ENCODE measurements at places on chromosomes 2 and 18.

DNA sequence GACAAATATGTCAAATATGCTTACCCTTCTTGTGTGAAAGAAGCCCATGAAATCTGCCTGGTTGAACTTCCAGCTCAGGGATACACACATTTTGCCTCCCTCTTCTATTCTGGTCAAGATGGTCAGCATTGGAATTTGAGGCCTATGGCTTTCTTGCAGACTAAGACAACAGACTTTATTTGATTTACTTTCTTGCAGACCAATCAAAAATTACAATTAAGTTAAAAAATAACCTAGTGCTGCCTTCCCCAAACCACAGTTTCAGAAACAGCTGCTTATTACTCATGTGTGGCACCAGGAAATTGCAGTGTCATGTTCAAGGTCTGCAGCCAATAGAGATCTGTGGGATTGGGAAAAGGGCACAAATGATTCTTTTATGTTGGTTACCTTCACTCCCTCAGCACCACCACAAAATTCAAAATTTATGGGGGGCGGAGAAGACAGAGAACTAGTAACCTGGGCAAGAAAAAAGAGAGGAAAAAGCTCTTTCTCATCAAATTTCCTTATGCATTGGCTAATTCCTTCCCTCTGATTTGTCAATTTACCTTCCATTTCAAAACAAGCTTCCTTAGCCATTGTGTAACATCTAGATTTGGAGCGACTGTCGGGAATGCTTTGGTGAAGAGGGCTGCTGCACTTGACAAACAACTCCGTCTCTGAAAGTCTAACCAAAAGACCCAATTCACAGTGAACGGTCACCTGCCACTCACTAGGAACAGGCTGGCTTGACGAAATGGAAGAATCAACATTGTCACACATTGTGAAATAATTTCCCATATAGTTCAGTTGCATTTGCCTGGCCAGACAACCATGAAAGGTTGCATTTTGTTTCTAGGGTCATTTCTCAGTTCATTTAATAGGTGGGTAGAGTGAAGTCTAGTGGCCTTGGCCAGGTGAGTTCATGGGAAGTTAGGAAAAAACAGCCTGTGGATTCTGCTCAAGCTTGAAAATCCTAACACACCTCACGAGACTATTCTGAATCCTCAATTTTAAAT lies 100.4 kb upstream of the FZD5 start:
- DNase-seq = no peak

- no peak for DNase-seq
Observed at GRCh38 chr2:149040451-149040850, 2.0 kb downstream of the LYPD6B start.

DNA sequence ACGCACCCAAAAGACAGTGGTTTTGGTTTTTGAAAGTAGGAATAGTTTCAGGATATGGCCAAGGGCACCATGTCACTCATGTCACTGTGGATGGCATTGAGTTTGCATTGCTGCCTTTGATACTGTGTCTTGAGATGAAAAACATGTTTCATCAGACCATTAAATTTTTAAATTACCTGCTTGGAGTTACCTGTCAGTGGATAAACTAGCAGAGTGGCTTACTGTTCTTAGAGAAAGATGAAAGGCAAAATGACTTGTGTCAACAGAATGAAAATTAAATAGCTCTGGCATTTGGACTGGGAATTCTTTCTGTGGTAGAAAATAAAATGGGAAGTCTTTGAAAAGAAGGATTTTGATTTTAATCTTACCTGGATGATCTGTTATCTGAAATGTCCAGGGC lies 386 bp downstream of the ICOS start:
- DNase-seq = no peak

DNA sequence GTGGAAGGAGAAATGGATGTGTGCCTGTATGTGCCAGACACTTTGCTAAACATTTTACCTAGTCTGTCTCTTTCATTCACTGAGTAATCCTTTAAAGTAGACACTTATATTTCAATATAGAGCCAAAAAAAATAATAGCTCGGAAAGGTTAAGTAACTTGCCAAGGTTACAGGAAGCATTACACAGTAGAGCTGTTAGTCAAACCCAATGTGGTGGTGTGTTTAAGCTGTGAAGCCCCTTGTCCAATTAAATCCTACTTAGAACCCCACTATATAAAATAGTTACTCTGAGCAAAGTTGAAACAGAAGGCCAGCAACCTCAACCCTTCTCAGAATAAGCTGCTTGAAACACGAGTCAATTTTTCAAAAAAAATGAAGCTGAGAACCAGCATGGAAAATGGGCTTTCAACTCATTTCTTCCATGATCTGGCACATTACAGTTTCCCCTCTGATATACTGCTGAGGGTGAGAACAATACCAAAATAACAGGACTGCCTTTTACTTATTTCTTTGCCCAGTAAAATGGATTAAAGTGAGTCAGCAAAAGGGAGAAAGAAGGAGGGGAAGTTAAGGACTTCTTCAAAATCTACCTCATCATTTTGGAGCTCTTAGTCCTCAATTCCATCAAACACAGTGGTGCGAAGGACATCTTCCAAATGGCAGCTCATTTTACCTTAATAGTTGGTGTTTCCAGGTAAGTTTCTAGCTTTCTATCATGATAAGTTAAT lies 7.9 kb downstream of the RDH14 start:
- no peak for DNase-seq

GRCh38 chr2:173934895-173935294 lies 30.3 kb downstream of the SP3 start:
- no peak for DNase-seq

DNA sequence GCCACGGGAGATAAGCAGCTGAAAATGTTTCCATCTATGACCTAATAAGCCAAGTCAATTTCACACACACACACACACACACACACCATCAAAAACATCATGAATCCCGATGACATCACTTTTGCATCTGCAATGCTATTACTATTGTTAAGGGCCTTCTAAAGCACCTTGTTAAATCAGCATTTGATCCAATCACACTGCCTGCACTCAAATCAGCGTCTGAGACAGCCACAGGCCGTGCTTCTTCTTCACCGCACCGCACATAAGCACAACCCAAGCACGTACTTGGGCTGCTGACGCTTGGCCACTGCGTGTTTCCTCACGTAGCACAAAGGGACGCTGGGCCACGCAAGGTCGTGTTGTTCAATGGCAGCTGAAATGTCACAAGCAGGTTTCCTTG lies 15.8 kb upstream of the MTCL1 start:
- no peak for DNase-seq

DNA sequence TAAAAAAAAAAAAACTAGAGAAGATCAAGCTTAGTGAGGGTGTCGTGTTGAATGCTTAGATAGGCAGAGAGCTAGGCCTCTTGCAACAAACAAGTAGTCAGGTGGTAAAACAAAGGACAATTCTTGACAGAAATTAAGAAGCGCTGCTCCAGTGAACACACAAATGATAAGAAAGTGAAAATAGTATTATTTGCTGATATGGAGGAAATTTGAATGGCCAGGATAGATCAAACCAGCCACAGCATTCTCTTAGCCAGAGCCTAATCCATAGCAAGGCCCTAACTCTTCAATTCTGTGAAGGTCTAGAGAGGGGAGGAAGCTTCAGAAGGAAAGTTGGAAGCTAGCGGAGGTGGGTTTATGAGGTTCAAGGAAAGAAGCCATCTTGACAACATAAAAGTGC lies 121.0 kb downstream of the SNTG2 start:
- no peak for DNase-seq
